ENCODE measurements at places on chromosomes 5 and 9. TPM values are rescaled to one million over a fixed set of nuclear protein-coding genes. Genes with fewer than 3 reads are reported as not detected.

DNA sequence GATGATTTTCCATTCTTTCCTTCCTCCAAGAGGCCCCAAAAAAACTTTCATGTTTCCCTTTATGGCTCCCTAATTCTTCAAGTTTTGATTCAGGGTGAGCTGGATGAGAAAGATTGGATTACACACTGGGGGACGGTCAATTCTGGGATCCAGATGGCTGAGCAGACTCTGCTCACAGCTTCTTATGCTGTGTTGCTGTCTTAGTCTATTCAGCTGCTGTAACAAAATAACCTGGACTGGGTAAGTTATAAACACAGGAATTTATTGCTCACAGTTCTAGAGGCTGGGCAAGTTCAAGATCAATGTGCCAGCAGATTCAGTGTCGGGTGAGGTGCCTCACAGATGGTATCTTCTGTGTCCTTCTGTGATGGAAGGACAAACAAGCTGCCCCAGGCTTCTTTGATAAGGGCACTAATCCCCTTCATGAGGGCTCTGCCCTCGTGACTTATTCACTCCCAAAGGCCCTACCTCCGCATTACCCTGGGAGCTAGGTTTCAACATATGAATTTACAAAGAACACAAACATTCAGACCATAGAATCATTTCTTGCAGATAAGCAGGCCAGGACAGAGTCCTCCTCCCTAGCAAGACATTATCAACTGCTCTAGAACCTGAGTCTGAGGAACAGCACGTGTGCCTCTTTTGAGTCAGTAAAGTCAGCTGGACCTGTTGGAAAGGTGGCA, 23.1 kb upstream of the SMAD5 start:
- DNase-seq: no peak

DNA sequence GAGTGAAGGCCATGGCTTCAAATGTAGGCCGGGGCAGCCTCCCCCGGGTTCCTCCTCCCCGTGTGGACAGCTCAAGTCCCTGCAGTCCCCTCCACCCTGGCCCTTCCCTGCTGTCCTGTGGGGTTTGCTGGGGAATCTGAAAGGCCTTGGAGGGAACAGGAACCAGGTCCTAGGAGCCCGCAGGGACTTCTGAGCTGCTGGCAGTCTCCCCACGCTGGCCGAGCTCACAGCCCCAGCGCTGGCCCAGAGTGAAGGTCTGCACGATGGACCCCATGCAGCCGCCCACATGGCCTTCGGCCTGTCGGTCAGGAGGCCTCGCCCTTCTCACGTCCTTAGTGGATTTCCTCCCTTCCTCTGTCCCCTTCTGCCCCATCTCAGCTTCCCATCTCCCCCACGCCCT, 25.7 kb upstream of the NOTCH1 start:
- DNase-seq: no peak

GRCh38 chr5:33563983-33564908, 123.5 kb downstream of the TARS1 start:
- no peak for DNase-seq

- DNase-seq: no peak
Observed at GRCh38 chr5:177474846-177475562, 1.6 kb upstream of the DBN1 start.

- no peak for DNase-seq
Observed at GRCh38 chr5:83197326-83197967, 120.1 kb downstream of the XRCC4 start.

DNA sequence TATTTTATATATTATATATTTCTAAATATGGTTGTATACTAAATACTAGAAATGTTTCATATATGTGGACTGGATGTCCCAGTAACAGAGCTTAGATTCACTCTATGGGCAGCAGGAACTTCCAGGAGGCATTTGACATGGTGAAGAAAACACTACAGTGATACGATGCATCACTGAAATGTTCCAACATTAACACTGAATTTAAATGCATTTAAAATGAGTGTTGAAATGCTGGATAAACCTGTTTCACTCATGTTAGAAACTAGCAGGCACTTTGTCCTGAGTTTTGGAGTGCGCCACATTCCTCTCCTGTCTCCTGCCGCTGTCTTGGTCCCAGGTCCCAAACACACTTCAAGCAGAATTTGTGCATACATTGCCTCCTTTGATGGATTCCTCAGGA, 237.8 kb upstream of the NFIL3 start:
- no peak for DNase-seq

DNA sequence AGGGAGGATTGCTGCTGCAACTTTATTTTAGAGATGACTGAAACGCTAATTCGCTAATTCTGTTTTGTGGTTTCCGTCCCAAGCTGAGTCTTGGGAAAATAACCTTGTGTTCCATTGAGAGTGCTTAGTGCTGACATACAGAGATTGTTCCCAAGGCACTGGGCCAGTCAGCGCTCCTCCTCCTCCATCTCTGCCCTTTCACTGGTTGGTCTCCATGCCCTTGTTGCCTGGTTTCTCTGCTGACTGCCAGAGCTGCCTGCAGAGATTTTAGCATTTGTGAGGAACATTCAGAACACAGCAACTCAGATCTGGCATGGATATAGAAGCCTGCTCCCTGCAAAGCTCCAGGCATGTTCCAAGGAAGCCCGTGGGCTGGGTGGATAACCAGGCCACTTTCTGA, 126.0 kb upstream of the IRX2 start:
- DNase-seq: no peak

DNA sequence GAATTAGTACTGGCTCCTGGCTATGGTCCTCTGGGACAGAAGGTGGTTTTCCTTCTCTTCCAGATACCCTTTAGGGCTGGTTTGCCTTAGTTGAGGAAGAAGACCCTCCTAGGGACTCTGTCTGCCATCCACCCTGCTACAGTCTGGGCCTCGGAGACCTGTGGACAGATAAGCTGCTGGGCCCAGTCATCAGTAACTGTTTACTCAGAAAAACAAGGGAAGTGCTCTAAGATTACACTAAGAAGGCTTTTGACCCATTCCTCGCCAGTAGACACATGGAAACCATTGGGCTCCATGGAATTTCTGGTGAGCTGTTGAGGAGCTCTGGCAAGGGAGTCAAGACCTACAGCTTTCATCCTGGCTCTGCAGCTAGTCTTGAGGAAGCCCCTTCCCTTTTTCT, 31.2 kb downstream of the LARP1 start:
- no peak for DNase-seq

GRCh38 chr5:43207601-43208000, 15.6 kb downstream of the NIM1K start:
- DNase-seq: no peak

GRCh38 chr9:4147476-4148230, 152.2 kb downstream of the GLIS3 start:
- no peak for DNase-seq

GRCh38 chr5:78627175-78627574, 21.4 kb downstream of the LHFPL2 start:
- no peak for DNase-seq

The MARCOL gene
- not detected for total RNA-seq

The RMRP gene
- 19,463 TPM for total RNA-seq

The OBP2B gene
- not detected for total RNA-seq

The IFNE gene
- total RNA-seq: not detected

The LRRC70 gene
- total RNA-seq: 0.75 TPM

The SHISAL2B gene
- not detected for total RNA-seq
